ENCODE measurements at places on chromosomes 2 and 18.

GRCh38 chr18:26479681-26480079 is 68.7 kb downstream of the KCTD1 start:
- DNase-seq = no peak

DNA sequence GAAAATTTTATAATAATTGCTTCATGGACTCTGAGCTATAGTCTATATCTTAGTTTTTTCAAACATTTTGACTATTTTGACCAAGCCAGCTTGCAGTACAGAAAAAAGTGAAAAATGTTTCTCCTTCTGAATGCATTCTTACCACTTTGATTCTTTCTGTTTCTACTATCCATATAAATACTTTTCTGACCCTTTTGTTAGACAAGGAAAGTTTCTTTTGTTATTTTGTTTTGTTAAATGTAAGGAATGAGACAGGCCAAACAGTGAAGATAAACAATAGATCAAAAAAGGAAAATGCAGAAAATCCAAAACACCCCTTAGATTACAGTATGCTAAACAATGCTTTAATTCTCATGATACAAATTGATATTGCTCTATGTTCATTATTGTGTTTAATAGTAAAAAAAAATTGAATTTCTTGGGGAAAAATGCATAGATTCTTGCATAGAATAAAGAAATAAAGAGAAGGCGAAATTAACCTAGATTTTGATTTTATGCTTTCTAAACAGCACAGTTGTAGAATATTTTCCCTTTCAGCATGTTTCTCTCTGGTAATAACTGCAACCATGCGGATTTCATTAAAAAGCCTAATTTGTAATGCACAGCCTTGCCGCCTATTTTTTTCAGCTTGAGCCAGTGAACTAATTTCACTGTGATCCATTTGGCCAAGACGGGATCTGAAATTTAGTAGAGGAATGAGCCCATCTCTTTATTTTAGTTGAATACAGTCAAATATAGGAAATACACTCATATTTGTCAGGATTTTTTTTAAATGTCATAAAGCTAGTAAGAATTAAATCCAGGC is 976 bp downstream of the TNFAIP6 start:
- no peak for DNase-seq

- no peak for DNase-seq
These were observed 244.2 kb upstream of the BOD1L2 start for GRCh38 chr18:56902653-56903052.

- DNase-seq = no peak
These were observed 25.0 kb upstream of the KDM3A start for GRCh38 chr2:86416146-86416545.

DNA sequence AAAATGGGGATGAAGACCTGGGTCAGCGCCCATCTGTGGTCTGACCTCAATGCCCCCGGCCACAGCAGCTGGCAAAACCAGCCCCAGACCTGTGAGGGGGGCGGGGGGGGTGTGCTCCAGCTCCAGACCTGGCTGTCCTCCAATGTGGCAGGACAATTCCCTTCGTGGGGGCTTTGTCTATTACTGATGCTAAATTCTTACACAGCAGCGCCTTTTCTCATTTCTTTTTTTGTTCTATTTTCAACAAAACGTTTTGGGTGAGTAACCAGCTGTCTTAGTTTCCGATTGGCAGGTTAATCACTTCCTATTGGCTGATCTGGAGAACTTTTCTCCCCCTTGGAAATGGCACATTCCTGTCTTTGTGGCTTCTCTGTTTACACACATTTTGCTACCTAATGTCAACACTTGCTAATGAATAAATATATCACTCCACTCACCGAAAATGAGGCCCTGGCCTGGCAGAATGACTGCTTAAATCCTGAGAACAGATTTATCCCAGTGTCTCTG is 4.4 kb downstream of the SMAD7 start:
- DNase-seq = no peak

DNA sequence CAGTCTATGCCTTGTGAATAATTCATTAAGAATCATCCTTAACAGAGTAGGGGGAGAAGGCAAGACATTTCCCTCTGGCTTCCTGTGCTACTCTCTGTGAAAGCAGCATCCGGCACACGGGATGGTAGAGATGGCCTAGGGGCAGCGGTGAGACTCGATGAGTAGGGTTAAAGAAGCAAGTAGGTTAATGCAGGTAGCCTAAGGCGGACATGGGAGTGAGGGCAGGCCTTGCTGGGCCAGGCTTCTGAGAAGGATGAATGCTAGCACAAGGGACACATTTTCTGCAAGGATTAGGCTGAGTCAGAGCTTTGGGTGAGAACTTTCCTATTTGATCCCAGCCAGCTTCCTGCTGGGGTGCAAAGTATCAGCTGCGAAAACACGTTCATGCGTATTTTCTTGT is 80.8 kb downstream of the NXPH2 start:
- no peak for DNase-seq

DNA sequence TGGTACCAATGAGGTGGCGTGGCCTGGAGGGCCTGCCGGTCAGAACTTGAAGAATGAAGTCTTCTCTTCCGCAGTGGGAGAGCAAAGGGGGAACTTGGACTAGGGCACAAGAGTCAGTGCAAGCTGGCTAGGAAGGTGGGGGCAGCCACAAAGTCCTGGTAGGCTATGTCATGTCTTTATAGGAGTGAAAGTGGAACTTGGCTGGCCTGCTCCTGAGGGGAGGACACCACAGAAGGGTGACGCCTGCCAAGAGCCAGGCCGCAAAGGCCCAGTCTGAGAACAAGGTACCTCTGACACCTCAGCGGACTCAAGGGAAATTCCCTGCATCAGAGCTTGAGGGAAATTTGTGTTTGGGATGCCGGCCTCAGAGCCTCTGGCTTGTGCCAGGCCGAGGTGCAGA is 32.2 kb upstream of the MAP3K20 start:
- DNase-seq = no peak

DNA sequence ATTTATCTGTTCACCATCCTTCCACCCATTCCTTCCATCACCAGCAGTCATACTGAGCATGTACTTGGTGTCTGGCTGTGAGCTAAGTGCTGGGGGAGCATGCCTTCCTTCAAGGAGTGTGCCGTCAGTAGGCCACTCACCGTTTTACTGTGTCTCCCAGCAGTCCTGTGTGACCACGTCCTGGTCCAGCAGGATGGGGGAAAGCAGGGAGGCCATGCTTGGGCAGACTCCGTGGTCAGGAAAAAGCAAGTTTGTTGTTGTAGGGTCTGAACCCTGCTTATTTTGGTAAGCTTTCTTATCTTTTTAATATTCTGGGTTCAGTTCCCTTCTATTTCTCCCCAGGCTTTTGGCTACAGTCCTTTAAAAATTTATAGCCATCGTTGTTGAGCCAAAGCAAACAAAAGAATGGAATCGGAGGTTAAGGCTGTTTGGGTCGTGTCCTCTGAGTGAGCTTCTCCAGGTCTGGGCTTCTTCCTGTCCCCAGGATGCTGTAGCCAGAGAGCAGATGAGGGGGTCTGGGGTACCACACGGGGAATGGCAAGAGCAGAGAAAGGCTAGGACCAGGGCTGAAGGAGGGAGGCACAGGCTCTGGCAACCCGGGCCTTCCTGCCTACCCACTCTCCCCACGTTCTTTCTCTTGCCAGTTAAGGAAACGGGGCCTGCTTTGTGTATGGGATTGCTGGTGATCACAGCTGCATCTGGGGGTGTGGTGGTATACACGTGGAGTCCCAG is 13.5 kb downstream of the SLC30A3 start:
- no peak for DNase-seq

- DNase-seq = no peak
These were observed 21.9 kb upstream of the MCFD2 start for GRCh38 chr2:46937471-46937901.

DNA sequence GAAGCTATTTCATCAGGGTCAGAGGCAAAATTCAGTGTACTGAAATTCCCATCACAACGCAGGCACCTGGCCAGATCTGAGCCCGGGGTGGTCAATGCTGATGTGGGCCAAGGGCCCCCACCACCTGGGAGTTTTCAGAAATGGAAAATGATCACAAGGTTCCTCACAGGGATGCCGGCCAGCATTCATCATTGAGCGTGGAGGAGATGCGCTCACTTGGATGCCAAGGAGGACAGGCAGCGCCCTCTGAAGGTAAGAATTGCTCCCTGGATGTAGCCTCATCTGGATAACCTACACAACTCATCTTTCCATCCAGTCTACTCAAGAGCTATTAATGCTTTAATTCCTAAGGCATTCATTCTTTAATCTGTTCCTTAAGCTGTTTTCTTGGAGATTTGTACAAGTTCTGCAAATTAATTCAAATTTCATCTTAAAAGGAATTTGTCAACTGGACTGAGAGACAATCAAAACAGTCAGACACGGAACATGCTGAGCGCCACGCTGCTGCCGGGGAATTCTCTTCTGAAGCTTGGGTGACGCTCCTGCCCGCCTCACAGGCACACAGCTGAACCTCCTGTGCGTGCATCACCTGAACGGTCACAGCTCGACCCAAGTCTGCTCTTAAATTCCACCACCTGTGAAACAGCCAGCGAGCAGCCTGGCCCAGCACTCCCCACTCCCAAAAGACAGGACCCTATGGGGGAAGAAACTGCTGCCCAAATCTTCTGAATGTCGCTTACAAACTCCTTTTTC is 206.7 kb downstream of the HDAC4 start:
- DNase-seq = no peak

GRCh38 chr2:70842401-70842800 is 6.8 kb upstream of the CD207 start:
- DNase-seq = no peak

GRCh38 chr2:166188084-166188483 is 60.3 kb upstream of the SCN1A start:
- DNase-seq = no peak

- DNase-seq = no peak
These were observed 201.4 kb upstream of the TMEM200C start for GRCh38 chr18:6096730-6097129.

DNA sequence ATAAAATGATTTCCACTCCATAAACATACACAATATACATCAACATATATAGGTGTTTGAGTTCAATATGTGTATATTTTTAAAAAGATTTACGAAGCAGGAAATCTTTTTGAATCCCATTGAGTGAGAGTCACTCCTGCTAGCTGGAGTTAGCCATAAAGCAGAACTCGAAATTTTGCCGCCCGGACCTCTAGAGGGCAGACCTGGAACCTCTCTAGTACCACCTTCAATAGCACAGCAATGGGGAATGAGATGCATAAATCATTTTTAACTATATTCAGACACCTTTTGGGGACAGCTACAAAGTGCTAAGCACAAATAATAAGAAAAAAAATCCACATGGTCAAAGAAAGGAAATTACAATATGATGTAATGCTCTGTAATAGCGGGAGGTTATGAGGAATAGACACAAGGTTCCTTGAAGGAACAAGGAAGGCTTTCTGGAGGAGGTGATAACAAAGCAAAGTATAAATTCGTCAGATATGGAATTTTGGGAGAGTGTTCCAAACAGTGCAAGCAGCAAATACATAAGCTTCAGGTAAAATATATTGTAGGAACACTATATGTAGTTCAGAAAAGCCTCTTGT is 533.4 kb downstream of the ERBB4 start:
- no peak for DNase-seq

DNA sequence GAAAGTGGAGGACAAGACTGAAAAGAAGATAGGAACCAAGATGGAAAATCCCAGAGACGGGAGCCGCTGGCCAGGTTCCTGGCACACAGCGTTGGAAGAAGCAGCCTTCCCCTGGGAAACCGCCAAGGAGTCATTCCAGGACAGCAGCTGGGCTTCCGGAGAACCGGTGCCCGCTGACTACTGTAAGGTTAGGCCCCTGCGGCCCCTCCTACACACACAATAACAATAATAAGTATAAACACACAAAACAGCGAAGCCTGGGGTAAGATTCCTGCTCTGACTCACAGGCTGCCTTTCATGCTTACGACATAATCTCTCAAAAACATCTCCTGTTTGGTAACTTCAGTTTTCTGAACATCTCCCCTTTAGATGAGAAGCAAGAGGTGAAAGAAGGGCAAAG is 28.1 kb upstream of the MYCN start:
- no peak for DNase-seq

GRCh38 chr18:8450898-8451665 is 158.2 kb upstream of the RAB12 start:
- no peak for DNase-seq

DNA sequence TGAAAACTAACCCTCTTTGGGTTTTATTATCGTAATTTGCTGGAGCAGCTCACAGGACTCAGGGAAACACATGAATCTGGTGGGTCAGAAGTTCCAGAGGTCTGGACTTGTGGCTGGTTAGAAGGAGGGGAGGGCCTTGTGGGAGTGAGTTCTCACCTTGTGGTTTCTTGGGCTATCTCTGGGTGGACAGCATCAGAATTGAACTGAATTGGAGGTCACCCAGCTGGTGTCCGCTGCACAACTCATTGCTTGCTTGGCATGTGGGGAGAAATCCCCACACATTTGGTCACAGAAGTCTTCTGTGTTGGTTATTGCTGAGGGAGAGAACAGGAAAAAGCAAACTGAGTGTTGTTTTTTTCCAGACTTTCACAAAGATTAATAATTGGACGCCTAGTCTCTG is 27.5 kb downstream of the ZNF892 start:
- DNase-seq = no peak

GRCh38 chr2:30068067-30068466 is 78.7 kb upstream of the YPEL5 start:
- no peak for DNase-seq

DNA sequence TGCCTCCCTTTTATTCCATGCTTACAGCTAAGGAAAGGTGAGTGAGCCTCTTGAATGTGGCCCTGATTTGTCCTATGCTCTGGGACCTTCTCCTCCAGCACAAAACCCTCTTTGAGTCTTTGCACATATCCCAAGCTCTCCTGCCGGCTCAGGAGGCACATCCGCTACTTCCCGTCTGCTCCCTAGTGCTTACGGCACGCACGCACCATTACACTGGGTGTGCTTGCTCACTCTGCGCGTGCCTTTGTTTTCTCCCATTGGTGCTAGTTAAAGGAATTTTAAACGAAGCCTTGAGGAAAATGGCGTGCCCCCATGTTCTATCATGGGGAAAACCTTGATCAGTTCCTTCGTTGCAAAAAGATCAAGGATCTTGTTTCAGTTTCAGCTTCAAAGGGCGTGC is 7.9 kb upstream of the DGKD start:
- no peak for DNase-seq

- DNase-seq = no peak
These were observed 63.5 kb downstream of the HDAC4 start for GRCh38 chr2:239337122-239337876.

All from activated naive CD4-positive, alpha-beta T cell (primary cell).